Activated CD8-positive, alpha-beta memory T cell treated with anti-CD3 and anti-CD28 coated beads for 1 hour (primary cell): ENCODE measurements at places on chromosomes 2 and 18.

DNA sequence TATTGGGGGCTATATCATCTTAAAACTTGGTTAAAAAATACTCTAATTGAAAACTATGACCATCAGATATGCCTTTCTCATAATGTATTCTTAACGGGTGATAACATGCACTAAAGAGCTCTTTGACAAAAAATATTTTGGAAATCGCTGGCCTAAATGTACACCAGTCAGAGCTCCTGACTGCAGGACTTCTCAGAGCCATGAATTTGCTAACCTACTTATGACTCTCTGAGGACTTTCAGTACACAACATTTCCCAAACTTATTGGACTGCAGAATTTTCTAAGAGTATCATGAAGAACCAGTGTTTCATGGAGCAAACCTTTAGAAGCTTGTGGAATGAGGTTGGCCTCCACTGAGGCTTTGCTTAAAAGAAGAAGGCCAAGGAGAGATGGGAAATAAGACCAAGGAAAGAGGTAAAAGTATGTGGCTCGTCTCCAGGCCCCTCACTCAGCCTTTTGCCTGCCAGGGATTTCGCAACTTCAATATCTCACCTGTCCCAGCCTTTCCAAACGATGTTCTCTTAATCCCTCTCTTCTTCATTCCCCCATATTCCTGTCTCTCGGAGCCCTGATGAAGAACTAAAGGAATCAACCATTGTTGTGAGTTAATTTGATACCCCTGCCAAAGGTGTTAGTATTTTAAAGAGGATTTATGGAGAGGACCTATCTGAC lies 88.8 kb upstream of the EPC2 start:
- no peak for DNase-seq

DNA sequence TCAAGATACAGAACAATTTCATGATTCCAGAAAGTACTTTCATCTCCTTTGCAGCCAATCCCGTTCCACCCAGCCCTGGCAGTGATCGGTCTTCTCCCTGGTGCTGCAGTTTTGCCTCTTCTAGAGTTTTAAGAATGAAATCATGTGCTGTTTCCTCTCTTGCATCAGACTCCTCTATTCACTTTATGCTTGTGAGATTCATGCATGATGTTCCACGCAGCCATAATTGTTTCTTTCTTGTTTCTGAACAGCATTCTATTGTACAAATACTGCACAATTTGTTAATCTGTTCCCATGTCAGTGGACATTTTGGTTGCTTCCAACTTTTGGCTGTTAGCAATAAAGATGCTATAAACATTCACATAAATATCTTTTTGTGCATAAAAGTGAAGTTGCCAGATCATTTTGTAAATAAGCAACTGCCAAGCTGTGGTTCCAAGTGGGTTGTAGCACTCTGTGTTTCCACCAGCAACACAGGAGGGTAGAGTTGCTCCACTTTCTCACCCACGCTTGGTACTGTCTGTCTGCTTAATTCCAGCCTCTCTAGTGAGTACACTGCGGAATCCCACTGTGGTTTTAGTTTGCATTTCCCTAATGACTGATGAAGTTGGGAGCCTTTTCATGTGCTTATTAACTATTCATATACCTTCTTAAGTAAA lies 104.5 kb downstream of the TWIST2 start:
- DNase-seq = no peak

GRCh38 chr2:98464772-98465310 lies 20.2 kb downstream of the INPP4A start:
- DNase-seq = no peak

DNA sequence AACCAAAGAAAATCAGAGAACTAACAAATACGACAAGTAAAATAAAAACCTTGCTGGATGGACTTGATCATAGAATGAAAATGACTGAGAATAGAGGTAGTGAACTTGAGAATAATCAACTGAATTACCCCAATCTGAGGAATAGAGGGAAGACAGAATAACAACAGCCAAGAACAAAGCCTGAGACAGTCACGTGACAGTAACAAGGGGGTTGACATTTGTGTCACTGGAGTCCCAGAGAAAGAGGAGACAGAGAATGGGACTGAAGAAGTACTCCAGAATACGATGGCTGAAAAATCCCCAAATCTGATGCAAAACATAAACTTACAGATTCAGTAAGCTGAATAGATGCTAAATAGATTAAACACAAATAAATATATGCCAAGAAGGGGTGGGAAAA lies 248.5 kb upstream of the HDAC4 start:
- no peak for DNase-seq

GRCh38 chr2:79432731-79433146 lies 80.1 kb upstream of the CTNNA2 start:
- no peak for DNase-seq

- DNase-seq = no peak
These were observed 84.9 kb downstream of the XRCC5 start for GRCh38 chr2:216194013-216194412.

DNA sequence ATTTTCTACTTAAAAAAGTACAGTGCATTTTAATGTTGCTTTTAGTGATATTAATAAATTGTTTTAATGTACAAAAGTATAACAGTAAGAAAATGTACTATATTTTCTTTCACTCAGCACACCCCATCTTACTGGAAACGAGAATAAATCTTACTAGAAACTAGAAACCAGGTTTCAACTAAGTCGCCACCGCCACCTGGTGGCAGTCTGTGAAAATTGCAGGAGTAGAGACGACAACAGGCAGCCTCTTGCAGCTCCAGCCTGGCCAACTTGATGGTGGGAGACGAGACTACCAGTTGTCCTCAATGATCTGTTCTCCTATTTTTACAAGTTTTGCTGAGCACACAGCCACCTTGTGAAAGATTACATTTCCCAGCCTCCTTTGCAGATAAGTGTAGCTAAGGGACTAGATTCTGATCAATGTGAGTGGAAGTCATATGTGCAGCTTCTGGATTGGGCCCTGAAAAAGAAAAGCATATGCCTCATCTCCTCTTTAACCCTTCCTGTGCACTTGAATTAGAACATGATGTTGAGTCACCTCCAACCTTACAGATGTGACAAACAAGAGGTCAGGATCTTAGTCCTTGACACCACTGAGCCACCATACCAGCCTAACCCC lies 8.7 kb downstream of the OTOF start:
- no peak for DNase-seq

DNA sequence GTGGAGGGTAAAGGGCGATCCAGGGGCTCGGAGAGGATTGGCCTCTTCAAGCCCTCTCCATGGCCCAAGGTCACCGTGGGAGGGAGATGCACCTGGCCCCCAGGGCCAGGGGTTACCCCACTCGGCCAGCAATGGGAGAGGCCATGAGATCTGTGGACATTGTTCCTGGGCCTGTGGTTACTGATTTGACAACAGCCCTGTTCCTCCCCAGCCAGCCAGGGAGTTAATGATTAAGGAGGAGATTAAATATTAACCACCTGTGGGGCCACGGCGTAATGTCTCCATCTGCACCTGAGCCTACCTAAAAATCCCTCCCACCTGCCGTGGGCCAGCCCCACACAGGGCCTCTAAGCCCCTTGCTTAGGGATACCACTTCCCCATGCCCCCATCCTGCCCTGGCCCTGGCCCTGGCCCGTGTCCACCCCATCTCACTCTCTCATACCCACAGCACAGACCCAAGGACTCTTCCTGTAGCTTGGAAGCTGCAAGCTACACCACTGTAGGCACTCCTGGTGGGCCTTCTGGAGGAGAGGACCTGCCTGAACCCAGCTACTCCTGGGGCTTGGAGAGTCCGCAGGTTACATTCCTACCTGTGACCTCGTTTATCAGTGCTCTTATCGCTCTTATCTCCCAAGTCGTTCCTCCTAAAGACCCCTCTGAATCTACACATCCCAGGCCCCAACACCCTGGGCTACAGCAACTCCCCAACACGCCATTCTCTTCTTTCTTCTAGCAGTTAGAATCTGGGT lies 32.1 kb downstream of the ZFP36L2 start:
- DNase-seq = no peak

DNA sequence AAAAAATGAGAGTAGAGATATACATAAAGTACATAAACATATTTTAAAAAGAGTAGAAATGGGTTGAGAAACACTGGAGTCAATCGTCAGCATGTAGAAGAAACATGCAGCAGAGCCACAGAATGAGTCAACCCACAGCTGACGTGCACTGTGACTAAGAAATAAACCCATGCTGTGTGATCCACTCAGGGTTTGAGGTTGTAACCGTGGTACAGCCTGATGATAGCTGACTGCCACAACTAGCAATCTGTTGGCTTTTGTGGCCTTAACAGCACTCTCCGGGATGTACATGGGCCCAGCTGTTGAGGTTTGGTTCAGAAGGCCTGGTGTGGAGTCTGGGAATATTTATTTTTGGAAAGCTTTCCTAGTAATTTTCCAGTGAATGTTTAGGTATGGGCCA lies 554.4 kb upstream of the MEX3C start:
- DNase-seq = no peak

DNA sequence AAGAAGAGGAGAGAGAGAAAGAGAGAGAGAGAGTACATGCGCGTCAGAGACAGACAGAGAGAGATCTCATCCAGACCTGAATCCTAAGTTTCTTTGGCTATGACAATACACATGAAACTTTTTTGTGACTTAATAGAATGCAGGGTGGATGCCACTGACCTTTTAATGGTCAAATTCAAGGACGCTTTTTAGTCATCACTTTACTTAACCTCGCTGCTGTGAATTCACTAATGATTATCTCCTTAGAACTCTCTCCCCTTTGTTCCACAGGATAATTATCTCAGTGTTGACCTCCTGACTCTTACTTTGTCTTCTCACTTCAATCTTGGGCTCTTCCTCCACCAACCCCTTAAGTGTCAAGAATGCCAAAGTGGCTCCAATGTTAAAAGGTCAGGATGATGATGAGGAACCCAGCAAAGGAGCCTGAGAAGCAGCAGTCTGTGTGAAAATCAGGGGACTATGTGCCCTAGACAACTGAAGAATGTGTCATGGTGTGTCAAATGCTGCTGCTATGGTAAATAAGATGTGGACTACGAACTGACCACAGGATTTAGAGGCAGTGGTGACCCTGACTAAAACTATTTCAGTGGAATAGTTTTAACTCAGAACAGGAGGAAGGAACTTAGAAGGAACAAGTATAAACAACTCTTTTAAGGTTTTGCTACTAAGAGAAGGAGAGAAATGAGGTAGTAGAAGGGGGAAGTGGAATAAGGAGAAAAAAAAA lies 382.1 kb downstream of the ZEB2 start:
- no peak for DNase-seq

GRCh38 chr2:201977651-201978050 lies 56.0 kb upstream of the FZD7 start:
- no peak for DNase-seq

GRCh38 chr2:169877398-169877797 lies 50.1 kb downstream of the UBR3 start:
- no peak for DNase-seq
